ENCODE measurements at places on chromosomes 1 and 21.

- peak; percentile 85 for DNase-seq
These were observed 18.3 kb downstream of the SORT1 start for GRCh38 chr1:109379422-109379821.

- no peak for DNase-seq
These were observed 70.6 kb upstream of the CHRM3 start for GRCh38 chr1:239315631-239316217.

GRCh38 chr1:190475421-190476141, 2.1 kb downstream of the BRINP3 start:
- no peak for DNase-seq

DNA sequence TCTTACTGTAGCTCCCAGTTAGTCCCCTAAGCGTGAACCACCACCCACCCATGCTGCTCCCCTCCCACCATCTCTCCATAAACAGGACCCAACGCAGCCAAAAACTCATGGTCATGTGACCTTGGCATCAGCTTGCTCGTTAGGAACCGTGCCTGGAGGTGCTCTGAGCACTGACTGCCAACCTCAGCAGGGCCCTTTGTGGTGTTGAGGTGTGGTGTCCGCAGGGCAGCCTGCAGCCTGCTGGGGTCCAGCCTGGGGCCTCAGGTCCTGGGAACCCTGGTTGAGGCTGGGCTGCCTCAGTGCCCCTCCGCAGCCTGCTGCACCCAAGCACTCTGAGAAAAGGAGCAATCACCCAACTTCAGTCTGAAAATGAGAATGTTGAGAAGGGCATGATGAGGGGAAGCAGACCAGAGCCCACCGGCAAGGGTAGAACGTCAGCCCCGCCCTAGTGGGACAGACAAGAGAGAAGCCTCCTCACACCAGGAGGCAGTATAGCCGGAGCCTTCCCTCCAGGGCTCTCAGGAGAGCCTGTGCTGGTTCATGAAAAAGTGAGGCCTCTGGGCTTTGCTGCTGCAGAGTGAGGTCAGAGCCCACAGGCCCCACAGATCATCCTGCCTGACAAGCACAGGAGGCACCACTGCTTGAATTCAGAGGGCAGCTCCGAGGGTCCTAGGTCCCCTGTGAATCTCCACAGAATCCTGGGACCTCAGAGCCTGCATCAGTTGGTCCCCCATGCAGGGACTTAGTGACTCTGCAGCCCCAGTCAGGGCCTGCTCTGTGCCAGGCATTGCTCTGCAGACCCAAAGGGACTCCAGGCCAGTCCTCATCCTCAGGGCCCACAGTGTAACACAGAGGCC, 4.9 kb upstream of the COL6A2 start:
- DNase-seq = no peak

GRCh38 chr21:16086121-16086520, 356.3 kb downstream of the USP25 start:
- DNase-seq = no peak

- no peak for DNase-seq
These were observed 3.3 kb upstream of the COL8A2 start for GRCh38 chr1:36128126-36128904.

- no peak for DNase-seq
These were observed 22.8 kb downstream of the ENSA start for GRCh38 chr1:150606463-150607142.

GRCh38 chr1:203453016-203453415, 22.6 kb upstream of the PRELP start:
- DNase-seq = peak; percentile 8

GRCh38 chr1:39800471-39800835, 11.8 kb upstream of the BMP8B start:
- DNase-seq = no peak

DNA sequence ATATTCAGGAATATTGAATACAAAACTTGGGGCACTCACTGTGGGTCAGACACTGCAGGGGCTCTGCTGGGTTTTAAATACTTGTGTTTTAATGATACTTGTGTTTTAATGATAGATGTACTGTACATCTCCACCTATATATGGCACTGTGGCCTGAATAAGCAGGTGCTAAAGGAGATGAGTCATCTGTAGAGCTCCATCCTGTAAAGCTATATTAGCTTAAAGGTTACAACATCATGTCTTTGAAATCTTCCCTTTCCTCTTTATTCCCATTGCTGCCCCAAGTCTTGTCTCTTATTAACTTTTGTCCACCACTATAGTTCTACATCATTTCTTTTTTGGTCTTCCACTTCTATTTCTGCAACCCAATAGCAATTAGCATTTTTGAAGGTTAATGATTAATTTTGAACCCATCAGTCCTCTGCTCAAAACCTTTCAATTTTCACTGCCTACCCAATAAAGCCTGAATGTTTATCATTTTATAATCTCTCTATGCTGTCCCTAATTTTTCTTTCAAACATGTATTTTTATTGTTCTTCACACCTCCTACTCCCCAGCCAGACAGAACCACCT, 113.3 kb upstream of the PTGFR start:
- DNase-seq = no peak

DNA sequence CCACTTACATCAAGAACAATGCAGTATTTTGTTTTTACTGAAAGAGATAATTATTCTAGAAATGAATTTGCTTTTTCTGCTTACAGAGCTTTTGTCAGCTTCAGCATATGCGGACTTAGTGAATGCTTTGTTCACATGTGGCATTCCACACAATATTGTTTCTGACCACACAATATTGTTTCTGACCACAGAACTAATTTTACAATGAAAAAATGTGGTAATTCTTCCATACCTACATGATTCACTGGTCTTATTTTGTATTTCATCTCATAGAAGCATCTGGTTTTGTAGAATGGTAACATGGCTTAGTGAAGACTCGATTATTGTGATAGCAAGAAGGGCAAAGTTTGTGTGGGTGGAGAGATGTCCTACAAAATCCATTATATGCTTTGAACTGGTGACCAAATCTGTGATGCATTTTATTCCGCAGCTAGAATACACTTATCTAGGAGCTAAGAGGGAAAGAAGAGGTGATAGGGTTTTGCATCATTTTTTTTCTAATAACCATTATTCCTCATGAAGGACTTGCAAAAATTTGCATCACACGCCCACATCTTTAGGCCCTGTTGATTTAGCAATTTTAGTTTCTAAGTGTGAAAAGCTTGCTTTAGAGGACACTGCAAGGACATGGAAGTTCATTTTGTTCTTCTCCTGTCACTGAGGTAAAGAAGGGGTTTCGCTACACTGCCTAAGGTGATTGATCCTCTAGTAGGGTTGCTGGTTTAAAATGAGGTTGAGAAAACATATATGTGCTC, 75.3 kb downstream of the HLX start:
- DNase-seq = no peak

DNA sequence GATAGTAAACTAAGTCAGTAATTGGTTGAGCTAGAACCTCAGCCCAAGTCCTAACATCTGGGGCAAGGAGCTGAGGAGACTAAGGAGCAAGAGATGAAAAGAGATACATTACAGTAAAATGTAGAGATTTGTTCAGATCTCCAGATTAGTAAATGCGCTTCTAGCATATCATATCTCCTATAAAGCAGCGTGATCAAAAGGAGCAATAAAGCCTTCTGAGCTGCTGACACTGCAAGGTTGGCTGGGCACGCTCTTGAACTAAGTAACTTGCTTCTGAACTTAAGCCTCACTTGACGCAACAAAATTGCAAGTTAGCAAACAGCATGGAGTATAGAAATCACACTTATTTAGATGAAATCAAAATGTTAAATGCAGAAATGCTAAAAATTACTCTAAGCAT, 80.9 kb downstream of the LRRC53 start:
- no peak for DNase-seq

DNA sequence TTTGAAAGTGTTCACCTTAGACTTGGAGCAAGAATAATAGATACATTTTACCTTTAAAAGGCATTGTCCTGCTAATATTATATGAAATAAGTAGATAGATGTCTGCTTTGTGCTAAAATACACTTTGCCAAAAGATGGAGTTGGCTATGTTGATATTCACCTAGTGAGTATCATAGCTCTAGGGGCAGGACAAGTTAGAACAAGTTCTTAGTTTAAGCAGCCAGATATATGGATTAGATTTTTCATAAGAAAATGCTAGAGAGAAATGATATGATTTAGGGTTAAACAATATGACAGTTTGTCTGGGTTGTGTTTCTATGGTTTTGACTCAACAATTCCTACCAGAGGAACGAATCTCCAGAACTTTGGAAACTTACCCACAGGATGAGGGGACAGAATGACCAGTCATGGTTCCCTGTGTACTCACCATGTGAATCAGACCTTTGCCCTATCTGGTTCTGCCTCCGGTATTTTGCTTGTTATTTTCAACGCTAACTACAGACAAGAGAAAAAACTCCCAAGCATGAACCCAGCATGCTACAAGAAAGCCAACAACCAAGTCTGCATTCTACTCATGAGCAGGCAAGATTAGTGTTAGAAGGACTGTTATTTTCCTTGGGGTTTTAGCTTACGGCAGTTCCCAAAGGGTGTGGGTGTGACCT, 1.7 kb downstream of the F5 start:
- no peak for DNase-seq

GRCh38 chr1:111483166-111483565, 9.4 kb downstream of the C1orf162 start:
- DNase-seq = no peak

DNA sequence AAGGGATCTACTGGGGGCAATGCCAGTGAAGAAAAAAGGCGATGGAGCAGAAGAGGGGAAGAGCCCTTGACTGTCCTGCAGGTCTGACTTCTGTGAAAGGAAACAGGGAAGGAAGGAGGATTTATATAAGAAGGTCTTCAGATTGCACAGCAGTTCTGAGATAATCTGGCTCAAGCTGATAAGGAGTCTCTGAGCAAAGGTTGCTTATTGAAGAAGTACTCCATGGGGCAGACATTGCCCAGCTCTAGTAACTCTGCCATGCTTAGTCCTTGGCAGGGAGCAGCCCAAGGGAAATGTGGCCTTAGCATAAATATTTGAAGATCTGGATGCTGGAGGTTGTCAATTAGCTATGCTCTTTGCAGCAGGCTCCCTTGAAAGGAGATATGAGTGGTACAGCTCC, 15.9 kb upstream of the TTF2 start:
- DNase-seq = no peak

- DNase-seq = no peak
These were observed 53.0 kb downstream of the SLC37A1 start for GRCh38 chr21:42566524-42567213.

DNA sequence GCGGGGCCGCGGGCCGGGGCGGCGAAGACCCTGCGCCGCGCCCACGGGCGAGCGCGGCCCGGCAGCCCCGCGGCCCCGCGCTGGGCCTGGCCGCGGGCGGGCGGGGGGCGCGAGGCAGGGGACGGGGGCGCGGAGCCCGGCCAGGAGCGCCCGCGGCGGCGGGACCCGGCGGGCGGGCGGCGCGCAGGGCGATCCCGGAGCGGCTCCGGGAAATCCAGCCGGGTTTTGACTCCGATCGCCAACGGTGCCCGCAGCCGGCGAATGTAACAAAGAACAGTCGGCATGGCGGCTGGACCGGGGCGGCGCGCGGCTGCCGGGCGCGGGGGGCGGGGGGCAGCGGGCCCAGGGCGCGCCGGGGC, 334 bp downstream of the PRDM15 start:
- peak; percentile 73 for DNase-seq

DNA sequence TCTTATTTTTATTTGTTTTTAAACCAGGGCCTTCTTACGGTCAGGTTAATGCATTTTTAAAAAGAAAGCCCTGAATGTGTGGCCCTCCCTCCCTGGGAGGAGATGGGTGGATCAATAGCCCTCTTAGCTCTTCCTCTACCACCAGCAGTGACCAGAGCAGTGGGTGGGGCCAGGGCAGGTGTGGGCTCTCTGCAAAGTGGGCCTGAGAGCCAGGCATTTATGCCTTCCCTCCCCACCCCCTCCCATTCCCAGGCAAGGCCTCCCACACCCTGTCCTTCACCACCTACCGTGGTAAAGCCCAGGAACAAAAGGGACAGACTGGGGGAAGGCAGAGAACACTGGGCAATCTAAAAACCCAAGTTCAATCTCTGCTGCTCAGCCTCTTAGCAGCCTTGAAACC, 63.9 kb downstream of the SSBP3 start:
- DNase-seq = no peak
